NCI-H2107 (cell line): ENCODE measurements at places on chromosomes 6 and 20.

GRCh38 chr6:134438837-134439236, 120.9 kb upstream of the SGK1 start:
- no peak for DNase-seq

DNA sequence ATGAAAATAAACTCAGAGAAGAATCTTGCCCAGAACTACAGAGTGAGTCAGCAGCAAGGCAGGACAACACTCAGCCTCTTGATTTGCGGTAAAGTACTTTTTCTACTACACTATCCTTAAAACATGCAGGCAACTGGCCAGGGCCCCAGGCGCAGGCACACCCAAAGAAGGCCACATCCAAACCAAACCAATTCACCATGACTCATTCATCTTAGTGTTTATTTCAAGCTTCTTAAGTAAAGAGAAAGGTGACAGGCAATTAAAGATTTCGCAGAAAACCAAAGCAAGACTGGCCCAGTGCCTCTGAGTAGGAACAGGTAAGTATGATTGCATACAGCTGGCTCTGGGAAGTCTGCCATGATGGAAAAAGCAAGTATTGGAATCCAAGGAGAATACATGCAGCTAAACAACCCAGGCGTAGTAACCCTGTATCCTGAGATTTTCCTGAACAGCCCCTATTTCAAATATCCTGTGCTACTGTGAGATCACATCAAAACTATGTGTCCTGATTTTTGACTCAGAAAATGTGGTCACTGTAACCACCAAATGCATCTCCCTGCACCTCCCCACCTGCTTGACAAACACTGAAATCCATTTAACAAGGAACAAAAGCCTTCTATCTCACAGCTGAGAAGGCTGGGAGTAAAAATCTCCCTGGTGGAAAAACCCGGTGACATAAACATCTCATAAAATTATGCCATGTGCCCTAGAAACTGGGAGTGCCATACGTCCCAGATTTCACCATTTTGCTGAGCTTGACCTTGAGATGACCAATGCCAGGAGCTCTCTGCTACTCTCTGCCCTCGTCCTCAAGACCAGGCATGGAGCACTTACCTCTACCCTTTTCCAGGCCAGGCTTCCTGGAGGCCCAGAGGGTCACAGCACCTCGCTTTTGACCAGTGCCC, 12.4 kb downstream of the WFDC3 start:
- DNase-seq = no peak

DNA sequence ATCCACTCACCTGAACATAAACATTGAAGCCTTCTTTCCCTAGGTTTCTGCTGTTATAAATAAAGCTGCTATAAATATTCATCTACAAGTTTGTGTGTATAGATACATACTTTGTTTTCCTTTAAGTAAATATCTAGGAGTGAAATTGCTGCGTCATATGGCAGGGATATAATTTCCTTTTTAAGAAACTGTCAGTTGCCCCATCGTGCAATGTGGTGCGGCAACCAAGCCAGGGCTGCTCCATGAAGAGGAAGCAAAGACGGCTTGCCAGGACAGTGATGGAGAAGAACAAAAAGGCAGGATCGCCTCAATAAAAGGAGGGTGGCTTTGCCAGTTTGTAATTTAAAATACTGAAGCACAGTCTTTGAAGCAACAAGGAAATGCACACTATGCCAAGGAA, 36.6 kb downstream of the CITED2 start:
- no peak for DNase-seq

DNA sequence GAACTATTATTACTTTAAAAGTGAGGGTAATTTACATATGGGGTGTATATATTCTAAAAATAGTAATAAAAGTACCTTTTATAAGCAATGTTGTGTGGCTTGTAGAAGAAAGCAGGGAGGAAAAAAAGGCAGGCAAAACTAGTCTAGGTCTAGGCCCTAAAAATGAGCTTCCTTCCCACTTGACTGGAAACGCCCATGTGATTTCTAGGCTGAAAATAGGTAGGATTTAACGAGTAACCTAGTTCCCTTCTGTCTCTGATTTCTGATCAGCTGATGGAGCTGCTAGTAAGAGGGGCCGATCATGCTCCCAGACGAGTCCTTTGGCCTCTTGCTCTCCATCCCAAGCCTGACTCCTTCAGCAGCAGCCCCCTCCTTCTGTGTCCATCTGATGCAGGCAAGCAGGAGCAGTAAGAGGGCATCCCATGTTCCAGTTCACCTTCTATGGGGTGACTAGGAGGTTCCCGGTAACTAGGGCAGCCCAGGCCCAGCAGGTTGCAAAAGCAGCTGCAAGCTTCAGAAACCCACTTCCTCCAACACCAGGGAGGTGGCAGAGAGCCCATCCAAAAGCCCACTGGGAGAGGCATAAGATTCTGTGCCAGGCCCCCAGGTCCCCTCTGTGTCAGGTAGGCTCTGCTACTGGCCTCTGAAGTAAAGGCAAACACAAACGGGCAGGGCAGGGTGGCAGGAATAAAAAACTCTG, 24.4 kb downstream of the TBC1D20 start:
- DNase-seq = no peak

DNA sequence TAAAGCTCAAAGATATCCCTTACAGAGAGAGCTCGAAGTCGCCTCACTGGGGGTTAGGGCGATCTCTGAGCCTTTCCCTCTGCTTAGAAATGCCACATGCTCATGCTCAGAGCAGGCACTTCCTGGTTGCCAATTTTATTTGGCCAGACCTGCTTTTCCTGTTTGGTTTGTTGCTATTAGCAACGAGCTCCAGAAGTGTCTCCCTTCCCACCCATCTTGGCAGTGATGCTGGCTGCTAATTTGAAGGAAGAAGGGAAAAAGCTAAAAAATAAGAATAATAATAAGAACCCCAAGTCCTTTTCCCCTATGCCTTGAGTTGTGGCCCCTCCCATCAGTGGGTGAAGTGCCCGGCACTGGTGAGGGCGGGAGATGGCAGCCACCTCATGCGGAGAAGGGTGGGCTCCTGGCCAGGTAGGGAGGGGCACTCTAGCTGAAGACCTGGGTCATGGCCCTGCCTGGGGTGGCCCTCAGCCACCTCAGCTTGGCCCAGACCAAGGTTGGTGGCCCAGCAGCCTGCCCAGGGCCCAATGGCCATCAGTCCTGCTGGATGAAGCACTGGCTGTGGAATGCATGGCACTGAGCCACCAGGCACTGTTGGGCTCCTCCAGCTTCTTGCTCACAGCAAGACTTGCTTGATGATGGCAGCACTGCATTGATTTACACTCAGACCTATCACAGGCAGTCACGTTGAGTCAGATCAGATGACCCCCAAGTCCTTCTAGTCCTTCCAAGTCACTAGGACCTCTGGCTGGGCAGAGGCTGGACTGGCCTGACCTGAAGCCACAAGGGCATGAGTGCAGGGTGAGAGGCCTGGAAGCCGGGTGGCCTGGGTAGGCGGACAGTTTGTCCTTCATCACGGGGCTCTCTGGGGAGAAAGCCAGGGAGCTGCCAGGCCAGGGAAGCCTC, 79.0 kb downstream of the SYNJ2 start:
- no peak for DNase-seq

GRCh38 chr6:225121-225721, 67.1 kb upstream of the DUSP22 start:
- DNase-seq = no peak

- no peak for DNase-seq
Observed at GRCh38 chr6:123616942-123617341, 19.8 kb downstream of the TRDN start.

DNA sequence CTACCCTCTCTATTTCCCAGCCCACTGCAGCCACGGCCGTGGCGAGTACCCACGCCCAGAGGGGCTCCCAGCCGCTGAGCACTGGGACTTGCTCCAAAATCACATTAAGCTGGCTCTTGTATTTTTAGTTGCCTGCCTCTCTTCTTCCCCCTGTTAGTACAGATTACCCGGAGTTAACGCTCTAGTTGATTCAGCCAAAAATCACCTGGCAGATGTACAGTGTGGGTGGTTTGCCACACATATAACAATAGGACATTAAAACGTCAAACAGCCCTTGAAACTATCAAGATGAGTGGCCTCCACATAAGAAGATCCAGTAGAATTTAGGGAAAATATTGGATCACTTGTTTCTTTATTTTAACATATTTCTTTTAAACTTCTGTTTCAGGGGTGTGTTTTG, 268.8 kb upstream of the PRDM1 start:
- DNase-seq = no peak

GRCh38 chr20:31933698-31934097, 18.1 kb downstream of the PDRG1 start:
- no peak for DNase-seq

GRCh38 chr6:123150076-123150475, 154.0 kb downstream of the CLVS2 start:
- DNase-seq = no peak

GRCh38 chr20:50957276-50957675, 1.1 kb downstream of the DPM1 start:
- no peak for DNase-seq

DNA sequence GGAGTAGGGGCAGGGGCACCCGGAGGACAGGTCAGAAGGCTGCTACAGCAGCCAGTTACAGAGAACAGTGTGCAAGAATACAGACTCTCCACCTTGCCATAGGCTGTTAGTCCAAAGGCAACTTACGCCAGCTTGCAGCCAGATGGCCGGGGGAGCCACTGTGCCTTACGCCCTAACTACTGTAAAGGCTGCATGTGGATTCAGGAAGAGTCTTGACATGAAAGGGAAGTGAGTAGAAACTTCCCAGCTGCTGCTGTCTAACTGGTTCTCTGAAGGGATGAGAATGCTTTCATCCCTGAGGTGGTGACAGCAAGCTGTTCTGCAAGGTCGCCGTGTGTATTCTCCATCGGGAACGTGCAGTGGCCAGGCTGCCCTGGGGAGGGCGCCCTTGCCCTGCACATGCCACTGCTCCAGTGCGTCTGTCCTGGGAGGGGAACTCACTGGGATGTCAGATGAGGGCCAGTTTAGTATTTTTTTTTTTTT, 46.1 kb downstream of the LYRM4 start:
- no peak for DNase-seq

- DNase-seq = no peak
Observed at GRCh38 chr6:143896126-143896860, 32.0 kb downstream of the ZC2HC1B start.

DNA sequence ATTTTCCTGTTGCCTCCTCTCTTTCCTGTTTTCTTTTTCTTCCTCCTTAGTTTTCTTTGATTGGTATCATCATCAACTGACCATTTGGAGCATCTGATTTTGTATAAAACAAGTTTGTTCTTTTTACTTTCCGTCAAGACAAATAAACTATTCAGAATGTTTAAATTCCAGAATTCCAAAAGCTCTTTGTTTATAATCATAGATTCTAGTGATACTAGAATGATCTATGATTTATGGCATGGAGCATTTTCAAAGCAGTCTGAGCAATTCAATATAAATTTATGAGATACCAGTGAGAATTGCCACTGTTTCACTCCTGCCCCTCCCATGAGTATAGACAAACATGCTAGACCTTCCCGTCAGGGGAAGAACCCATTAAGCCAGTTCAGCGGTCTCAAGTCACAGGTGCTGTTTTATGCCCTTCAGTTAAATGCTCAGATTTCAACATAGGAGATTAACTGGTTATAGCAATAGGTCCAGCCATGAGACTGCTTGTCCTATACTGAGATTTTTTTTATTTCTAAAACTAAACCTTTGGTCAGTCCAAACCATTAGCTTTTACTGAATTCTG, 60.7 kb downstream of the GRIK2 start:
- DNase-seq = peak; percentile 1

GRCh38 chr6:12291071-12291838, 1.1 kb downstream of the EDN1 start:
- DNase-seq = no peak

DNA sequence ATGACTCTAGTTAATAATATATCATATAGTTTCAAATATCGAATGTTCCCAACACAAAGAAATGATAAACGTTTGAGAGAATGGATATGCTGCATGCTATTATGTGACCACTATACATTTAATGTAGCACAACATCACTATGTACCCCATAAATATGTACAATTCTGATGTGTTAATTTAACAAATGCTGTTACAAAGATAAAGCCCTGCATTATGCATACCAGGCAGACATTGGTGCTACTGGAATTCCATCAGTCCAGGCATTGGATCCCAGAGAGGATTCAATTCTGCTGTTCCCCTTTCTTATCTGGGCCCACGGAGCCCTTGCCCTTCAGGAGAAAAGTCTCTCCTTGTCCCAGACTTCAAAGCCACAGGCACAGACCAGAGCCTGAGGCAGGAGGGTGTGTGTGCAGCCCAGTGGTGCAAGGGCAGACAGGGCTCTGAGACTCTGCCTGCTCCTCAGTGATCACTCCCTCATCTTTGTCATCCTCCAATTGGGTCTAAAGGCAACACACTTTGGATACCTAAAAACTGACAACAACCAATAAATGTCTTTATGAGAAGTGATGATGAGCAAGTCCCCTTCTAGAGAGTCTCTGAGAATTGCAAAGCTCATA, 45.2 kb downstream of the PSMG4 start:
- DNase-seq = no peak

GRCh38 chr20:44523746-44524145, 1.9 kb upstream of the SERINC3 start:
- DNase-seq = no peak

DNA sequence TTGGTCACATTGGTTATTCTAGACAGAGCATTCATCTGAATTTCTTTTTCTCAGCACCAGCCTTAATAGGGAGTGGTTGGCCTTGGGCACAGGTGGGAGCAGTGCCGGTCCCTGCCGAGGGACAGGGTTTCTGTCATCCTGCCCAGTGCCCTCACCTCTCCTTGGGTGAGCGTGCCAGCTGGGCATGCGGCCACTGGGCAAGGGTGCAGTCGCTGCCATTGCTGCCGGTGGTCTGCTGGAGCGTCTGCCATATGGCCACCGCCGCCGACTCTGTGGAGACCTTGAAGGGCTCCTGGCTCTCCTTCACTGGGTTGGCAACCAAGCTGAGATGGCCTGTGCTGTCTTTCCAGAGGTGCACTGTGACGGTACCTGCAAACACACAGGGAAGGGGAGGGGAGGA, 16.4 kb upstream of the UQCC2 start:
- DNase-seq = no peak

- no peak for DNase-seq
Observed at GRCh38 chr20:39880890-39881289, 808.1 kb downstream of the MAFB start.

DNA sequence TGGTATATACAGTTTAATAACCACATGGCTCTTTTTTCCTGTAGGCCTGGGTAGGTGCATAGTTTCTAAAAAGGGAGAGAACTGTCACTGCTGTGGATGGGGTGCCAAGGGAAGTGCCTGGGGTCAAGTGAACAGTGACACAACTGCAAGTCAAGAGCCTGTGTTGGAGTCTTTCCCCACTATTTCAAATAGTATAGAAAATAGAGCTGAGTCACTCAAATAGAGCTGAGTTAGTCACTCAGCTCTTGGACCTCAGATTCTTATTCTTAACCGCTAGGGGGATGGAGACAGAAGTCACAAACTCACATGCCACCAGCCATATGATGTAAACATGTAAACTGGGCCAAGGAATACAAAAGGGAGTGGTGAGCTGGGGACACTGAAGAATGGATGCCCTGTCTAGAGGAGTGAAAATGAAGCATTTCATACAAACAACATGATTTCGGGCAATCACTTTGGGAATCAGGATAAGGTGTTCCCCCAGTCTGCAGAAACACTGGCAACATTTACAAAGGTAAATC, 2.1 kb downstream of the NQO2 start:
- DNase-seq = no peak

GRCh38 chr6:127884134-127884533, 16.7 kb downstream of the THEMIS start:
- no peak for DNase-seq
